Left lung (tissue), 14 donors: ENCODE measurements at places on chromosomes 5 and 9. TPM values are rescaled to one million over a fixed set of nuclear protein-coding genes. Genes with fewer than 3 reads are reported as not detected.

DNA sequence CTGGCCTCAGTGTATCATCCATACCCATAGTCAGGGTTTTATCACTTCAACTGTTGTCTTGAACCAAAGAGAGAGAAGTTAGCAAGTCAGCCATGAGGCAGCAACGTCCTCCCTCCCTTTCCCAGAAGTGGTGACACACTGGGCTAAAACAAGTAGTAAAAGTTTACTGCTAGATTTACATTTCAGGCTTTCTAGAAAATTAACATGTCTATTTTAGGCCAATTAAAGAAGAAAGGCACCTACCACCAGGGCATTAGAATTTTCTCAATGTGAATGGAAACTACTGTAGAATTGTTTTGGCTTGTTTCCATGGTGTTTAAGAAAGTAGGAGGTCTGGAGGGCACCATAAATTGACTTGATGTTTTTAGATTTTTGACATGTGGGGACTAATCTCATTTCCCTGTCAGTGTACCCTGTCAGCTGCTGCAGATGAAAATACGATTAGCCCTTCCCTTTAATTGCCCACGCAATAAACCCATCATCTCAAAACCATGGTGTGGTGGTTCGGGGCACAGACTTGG, 121.8 kb upstream of the ELL2 start:
- no peak overlapping the region for H3K4me3 ChIP-seq
- H3K27ac ChIP-seq, result no peak overlapping the region
- DNase-seq, result no peak
- no peaks in the 10 kb centered on the region for H3K4me1 ChIP-seq

- H3K4me3 ChIP-seq, result no peak overlapping the region
- DNase-seq, result no peak
- H3K27ac ChIP-seq, result no peak overlapping the region
- H3K27me3 ChIP-seq, result no peaks in the 10 kb centered on the region
- peaks cover 4% of the 10 kb centered on the region for H3K4me1 ChIP-seq
Measured at GRCh38 chr9:90969021-90969675, 167.5 kb downstream of the SYK start.

- no peaks in the 10 kb centered on the region for H3K36me3 ChIP-seq
- DNase-seq, result no peak
- no peaks in the 10 kb centered on the region for H3K4me1 ChIP-seq
- H3K4me3 ChIP-seq, result no peak overlapping the region
- no peaks in the 10 kb centered on the region for H3K27me3 ChIP-seq
Measured at GRCh38 chr9:85713897-85714296, 27.9 kb downstream of the AGTPBP1 start.

- H3K4me1 ChIP-seq, result peaks cover 13% of the 10 kb centered on the region
- no peaks in the 10 kb centered on the region for H3K27me3 ChIP-seq
- H3K36me3 ChIP-seq, result peaks cover 87% of the 10 kb centered on the region
- no peak overlapping the region for H3K27ac ChIP-seq
- DNase-seq, result no peak
- no peak overlapping the region for H3K4me3 ChIP-seq
Measured at GRCh38 chr5:170289764-170290163, 7.8 kb downstream of the LCP2 start.

DNA sequence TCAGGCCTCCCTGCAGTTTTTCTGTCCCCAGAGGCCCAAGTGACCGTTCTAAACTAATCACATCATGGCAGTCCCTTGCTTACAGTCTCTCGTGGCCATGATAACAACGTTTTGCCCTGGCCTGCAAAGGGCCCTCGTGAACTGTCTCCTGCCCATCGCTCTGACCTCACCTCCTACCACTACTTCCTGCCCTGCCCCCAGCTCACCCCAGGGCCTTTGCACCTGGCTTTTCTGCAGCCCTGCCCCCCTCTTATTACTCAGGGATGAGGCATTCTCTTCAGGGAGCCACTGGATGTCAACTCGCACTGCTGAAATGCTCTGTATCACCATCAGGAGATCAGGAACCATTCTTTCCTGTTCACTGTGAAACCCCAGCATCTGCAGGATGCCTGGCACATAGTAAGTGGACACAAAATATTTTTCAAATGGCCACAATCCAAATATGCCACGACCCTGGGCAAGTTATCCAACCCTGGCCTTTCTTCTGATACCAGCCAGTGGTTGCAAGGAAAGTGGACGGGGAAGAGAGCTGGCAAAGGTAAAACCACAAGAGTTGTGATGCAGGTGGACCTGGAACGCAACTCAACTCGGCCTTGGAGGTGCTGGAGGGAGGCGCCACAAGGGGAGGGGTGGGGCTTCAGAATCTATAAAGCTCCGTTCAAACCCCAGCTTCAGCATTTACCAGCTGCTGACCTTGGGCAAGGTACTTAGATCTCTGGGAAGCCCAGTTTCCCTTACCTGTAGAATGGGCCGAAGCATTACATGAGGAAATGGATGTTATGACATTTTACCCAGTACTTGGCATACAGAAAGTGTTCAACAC, 1.7 kb downstream of the SNCB start:
- no peak overlapping the region for H3K27ac ChIP-seq
- no peaks in the 10 kb centered on the region for H3K36me3 ChIP-seq
- peaks cover 100% of the 10 kb centered on the region for H3K27me3 ChIP-seq
- DNase-seq, result no peak

GRCh38 chr9:5269249-5269715, 35.2 kb downstream of the RLN2 start:
- no peak overlapping the region for H3K27ac ChIP-seq
- no peak for DNase-seq
- no peak overlapping the region for H3K4me3 ChIP-seq
- H3K4me1 ChIP-seq, result no peaks in the 10 kb centered on the region
- no peaks in the 10 kb centered on the region for H3K36me3 ChIP-seq

GRCh38 chr5:169178754-169179153, 122.2 kb downstream of the SLIT3 start:
- H3K27ac ChIP-seq, result no peak overlapping the region
- no peak for DNase-seq
- no peaks in the 10 kb centered on the region for H3K4me1 ChIP-seq
- no peaks in the 10 kb centered on the region for H3K36me3 ChIP-seq

DNA sequence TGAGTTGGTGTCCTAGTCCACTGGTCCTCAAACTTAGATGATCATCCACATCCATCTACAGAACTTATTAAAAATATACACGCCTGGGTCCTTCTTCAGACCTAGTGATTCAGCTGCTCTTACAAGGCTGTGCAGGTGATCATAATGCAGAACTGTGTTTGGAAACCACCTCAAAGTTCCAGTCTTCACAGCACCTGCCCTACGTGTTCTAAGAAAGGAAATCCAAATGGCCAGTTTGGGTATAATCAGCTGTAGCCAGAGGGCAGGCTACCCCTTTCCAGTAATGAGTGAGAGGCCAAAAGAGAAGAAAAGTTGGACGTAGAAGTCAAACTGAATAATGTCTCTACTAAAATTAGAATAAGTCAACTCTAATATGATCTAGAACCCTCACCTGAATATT, 15.4 kb downstream of the REEP5 start:
- peaks cover 49% of the 10 kb centered on the region for H3K36me3 ChIP-seq
- no peak overlapping the region for H3K4me3 ChIP-seq
- H3K4me1 ChIP-seq, result peaks cover 11% of the 10 kb centered on the region
- DNase-seq, result no peak

GRCh38 chr5:31731710-31732301, 92.9 kb downstream of the PDZD2 start:
- no peak overlapping the region for H3K27ac ChIP-seq
- H3K27me3 ChIP-seq, result no peaks in the 10 kb centered on the region
- DNase-seq, result no peak
- H3K4me3 ChIP-seq, result no peak overlapping the region
- H3K36me3 ChIP-seq, result no peaks in the 10 kb centered on the region

ARID3C gene
- not detected for polyA plus RNA-seq

MLANA gene
- 1.1 TPM for polyA plus RNA-seq

- H3K4me3 ChIP-seq, result no peak overlapping the region
- H3K36me3 ChIP-seq, result no peaks in the 10 kb centered on the region
- DNase-seq, result no peak
- no peaks in the 10 kb centered on the region for H3K4me1 ChIP-seq
- H3K27ac ChIP-seq, result no peak overlapping the region
Measured at GRCh38 chr9:86329649-86330048, 24.6 kb downstream of the TUT7 start.

OTP gene
- not detected for polyA plus RNA-seq

CDC20B gene
- polyA plus RNA-seq, result 21.8 TPM

C9 gene
- not detected for polyA plus RNA-seq

- H3K4me3 ChIP-seq, result no peak overlapping the region
- peak overlapping the region; percentile 28 for H3K27ac ChIP-seq
- peaks cover 29% of the 10 kb centered on the region for H3K4me1 ChIP-seq
- no peaks in the 10 kb centered on the region for H3K27me3 ChIP-seq
- DNase-seq, result no peak
- H3K36me3 ChIP-seq, result no peaks in the 10 kb centered on the region
Measured at GRCh38 chr5:17316970-17317459, 99.6 kb downstream of the BASP1 start.

STX17 gene
- polyA plus RNA-seq, result 43.3 TPM

- no peak overlapping the region for H3K27ac ChIP-seq
- no peak for DNase-seq
Measured at GRCh38 chr9:69178583-69179011, 4.5 kb downstream of the TJP2 start.

DNA sequence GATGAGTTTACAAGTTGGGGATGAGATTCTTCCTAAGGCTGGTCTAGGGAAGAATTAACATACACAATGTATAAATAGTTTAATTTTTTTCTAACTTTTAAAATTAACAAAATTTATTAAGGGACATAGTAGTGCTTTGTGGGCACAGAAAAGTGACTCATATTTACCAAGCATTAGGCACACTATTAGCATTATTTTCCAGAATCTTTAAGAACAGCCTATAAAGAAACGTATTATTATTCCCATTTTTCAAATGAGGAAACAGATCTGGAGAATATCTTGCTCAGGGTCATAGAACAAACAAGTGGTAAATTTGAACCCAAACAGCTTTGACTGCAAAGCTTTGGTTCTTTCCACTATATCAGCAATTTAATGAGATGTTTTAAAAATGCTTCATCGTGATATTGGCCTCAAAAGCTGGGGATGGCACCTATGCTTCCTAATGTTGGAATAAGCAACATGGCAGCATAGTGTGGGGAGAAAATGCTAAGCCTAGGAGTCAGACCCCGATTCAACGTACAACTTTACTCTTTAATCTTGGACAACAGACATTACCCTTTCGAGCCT, 55.9 kb downstream of the ABCA1 start:
- H3K36me3 ChIP-seq, result no peaks in the 10 kb centered on the region
- H3K27me3 ChIP-seq, result no peaks in the 10 kb centered on the region
- no peak for DNase-seq
- peaks cover 33% of the 10 kb centered on the region for H3K4me1 ChIP-seq

DNA sequence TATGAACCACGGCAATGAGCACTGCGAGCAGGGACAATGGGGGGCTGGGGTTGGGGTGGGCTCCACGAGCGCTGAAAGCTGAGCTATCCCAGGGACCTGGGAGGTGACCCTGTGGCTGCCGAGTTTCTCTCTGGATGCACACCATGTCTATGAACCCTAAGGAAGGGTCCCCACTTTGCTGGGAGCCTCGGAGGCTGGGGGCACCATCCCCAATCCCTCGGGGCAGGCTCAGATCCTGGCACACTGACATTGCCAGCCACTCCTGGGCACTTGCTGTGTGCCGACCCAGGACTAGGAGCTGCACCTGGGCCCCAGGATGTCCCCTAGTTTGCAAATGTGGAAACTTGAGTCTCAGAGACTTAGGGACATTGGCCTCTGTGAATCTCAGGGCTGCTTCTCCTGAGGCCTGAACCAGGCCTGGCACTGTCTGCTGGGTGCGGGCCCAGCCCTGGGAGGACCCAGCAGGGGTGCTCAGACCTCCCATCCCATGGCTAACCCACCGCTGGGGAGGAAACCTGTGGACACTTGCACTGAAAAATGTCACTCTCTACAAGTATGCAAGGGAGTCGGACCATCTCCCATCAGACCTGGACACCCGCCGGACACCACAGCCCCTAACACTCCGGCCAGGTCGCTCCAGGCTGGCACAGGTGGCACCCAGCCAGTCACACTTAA, 13.0 kb upstream of the CAMSAP1 start:
- H3K4me1 ChIP-seq, result no peaks in the 10 kb centered on the region
- DNase-seq, result no peak
- H3K27ac ChIP-seq, result no peak overlapping the region
- H3K27me3 ChIP-seq, result no peaks in the 10 kb centered on the region
- H3K36me3 ChIP-seq, result no peaks in the 10 kb centered on the region
- no peak overlapping the region for H3K4me3 ChIP-seq

DNA sequence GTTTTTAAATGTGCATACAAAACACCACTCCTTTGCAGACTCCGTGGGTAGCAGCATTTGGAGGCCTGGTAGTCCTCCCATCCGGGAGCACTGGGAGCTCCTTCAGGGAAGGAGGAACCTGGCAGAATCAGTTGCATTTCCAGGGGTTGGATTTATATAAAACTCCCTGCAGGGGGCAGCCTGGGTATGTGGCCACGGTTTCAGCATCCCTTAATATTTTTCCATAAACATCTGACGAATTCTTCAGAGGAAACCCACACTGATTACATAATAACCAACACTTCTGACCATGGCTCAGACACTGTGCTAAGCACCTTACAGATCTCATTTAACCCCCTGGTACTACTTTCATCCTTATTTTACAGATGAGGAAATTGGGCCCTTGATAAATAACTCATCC, 6.1 kb upstream of the AFAP1L1 start:
- DNase-seq, result no peak
- H3K27ac ChIP-seq, result no peak overlapping the region
- H3K27me3 ChIP-seq, result no peaks in the 10 kb centered on the region
- H3K36me3 ChIP-seq, result no peaks in the 10 kb centered on the region
- H3K4me1 ChIP-seq, result no peaks in the 10 kb centered on the region
- H3K4me3 ChIP-seq, result no peak overlapping the region

AGGF1 gene
- polyA plus RNA-seq, result 27.2 TPM

- no peak overlapping the region for H3K4me3 ChIP-seq
- H3K36me3 ChIP-seq, result no peaks in the 10 kb centered on the region
- no peak for DNase-seq
- H3K27me3 ChIP-seq, result no peaks in the 10 kb centered on the region
Measured at GRCh38 chr9:79026316-79026715, 545.4 kb upstream of the TLE4 start.

DNA sequence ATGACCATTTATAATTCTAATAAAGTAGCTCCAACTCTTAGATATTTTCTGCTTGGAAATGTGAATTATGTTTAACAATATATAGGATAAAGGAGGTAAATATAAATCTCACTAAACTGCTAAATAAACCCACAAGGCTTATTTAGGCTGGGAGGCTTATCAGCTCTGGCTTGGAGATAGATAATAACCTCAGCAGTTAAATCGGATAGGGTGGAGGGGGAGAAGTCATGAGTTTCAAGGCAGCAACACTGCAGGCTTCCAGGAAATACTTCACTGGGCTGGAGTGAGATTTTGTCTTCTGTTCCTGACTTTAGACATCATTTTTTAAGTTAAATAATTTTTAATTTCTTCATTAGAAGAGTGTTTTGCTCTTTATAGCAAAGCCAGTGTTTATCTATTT, 80.0 kb upstream of the ITGA2 start:
- DNase-seq, result no peak
- no peaks in the 10 kb centered on the region for H3K4me1 ChIP-seq
- no peaks in the 10 kb centered on the region for H3K36me3 ChIP-seq
- H3K27me3 ChIP-seq, result no peaks in the 10 kb centered on the region
- no peak overlapping the region for H3K4me3 ChIP-seq
